ENCODE measurements at places on chromosomes 16 and 17. TPM values are rescaled to one million over a fixed set of nuclear protein-coding genes. Genes with fewer than 3 reads are reported as not detected.

The CES3 gene
- total RNA-seq = 6.1 TPM

- no peak for DNase-seq
Observed at GRCh38 chr17:73065376-73065775, 27.1 kb downstream of the SLC39A11 start.

The NPIPA1 gene
- 84.1 TPM for total RNA-seq

GRCh38 chr16:64211331-64211730, 910.5 kb downstream of the CDH11 start:
- no peak for DNase-seq

- no peak for DNase-seq
Observed at GRCh38 chr16:82761236-82761635, 134.5 kb downstream of the CDH13 start.

DNA sequence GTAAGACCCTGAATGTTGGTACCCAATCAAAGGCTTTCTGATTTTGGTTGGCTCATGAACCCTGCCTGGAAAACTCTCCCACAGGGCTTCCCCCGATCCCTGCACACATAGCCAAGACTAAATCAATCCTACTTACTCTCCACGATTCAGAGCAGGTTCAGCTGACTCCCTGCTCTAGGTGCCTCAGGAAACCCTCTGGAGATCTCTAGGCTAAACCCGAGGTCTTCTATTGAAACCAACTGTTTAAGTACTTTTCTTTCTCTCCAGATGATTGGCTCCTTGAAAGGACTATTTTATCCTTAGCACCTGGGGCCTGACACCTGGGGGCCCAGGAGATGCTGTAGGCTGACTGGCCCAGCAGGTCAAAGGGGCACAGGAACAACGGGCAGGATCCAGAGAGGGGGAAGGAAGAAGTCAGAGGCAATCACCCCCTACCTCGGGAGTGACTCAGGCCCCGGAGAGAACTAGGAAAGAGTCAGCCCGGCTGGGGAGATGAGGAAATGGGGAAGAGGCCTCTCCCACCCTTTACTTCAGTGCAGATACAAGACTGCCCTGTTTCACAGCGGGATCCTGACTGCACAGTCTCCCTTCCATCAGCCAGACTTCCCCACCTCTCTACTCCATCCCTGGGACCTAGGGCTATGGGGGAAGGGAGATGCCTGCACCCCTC, 2.0 kb downstream of the TBC1D10B start:
- DNase-seq = no peak

The G6PC1 gene
- not detected for total RNA-seq

Measured in activated CD4-positive, alpha-beta memory T cell treated with anti-CD3 and anti-CD28 coated beads, Interleukin-2, amount 10 ng/mL, durations not matched to agents 7 days and 5 days (primary cell).